ENCODE measurements at places on chromosomes 7 and 10. TPM values are rescaled to one million over a fixed set of nuclear protein-coding genes. Genes with fewer than 3 reads are reported as not detected.

The UMAD1 gene
- total RNA-seq, result 14.2 TPM

DNA sequence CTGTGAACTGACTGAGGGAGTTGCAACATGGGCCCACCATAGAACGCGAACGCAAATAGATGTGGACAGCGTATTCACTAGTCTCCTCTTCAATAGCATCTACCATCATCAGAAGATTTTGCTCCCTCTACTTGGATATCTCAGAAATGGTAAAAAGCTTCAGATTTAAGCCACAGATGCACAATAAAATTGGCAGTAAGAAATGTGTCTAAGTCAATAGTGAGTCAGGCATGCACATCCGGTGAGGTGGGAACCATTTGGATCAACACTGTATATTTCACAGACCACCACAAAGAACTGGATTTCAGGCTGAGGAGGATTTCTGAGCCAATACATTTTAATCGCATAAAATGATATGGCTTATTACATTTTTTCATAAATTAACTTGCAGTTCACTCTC is 111.5 kb upstream of the ADAM12 start:
- no peaks in the 10 kb centered on the region for H3K36me3 ChIP-seq
- no peaks in the 10 kb centered on the region for H3K4me1 ChIP-seq
- no peaks in the 10 kb centered on the region for H3K27me3 ChIP-seq
- H3K4me3 ChIP-seq, result no peak overlapping the region
- H3K27ac ChIP-seq, result no peak overlapping the region
- DNase-seq, result no peak

- H3K4me3 ChIP-seq, result no peak overlapping the region
- no peak for DNase-seq
- no peaks in the 10 kb centered on the region for H3K4me1 ChIP-seq
- H3K36me3 ChIP-seq, result no peaks in the 10 kb centered on the region
- no peak overlapping the region for H3K27ac ChIP-seq
These were observed 48.4 kb downstream of the NKX6-2 start for GRCh38 chr10:132737390-132738048.

- no peak for DNase-seq
- no peaks in the 10 kb centered on the region for H3K27me3 ChIP-seq
- no peak overlapping the region for H3K27ac ChIP-seq
- peaks cover 13% of the 10 kb centered on the region for H3K4me1 ChIP-seq
These were observed 251.4 kb downstream of the MAD1L1 start for GRCh38 chr7:1981201-1981877.

- no peak overlapping the region for H3K27ac ChIP-seq
- H3K27me3 ChIP-seq, result no peaks in the 10 kb centered on the region
- H3K4me1 ChIP-seq, result no peaks in the 10 kb centered on the region
- H3K4me3 ChIP-seq, result no peak overlapping the region
These were observed 34.2 kb upstream of the TCERG1L start for GRCh38 chr10:131345691-131346090.

- no peaks in the 10 kb centered on the region for H3K27me3 ChIP-seq
- DNase-seq, result no peak
- H3K27ac ChIP-seq, result no peak overlapping the region
- H3K36me3 ChIP-seq, result no peaks in the 10 kb centered on the region
- H3K4me3 ChIP-seq, result no peak overlapping the region
These were observed 41.6 kb downstream of the TCERG1L start for GRCh38 chr10:131269776-131270460.

DNA sequence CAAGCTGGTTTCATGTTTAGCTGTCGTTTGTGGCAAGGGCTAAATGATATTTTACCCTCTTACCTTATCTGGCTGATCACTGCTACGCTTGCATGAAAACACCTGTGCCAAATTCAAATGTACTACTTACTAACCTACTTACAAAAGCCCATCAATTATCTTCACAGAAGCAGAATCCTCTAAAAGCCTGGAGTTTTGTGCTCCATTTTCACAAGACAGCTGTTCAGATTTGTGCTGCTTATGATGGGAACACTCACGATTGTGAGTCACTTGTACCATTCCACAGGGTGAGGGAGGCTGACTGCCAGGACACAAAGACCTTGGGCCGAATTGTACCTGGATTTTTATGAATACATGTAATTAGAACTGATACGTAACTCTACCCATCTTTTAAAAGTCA is 245.0 kb upstream of the NPY start:
- no peak for DNase-seq
- H3K4me1 ChIP-seq, result peaks cover 6% of the 10 kb centered on the region
- H3K36me3 ChIP-seq, result no peaks in the 10 kb centered on the region
- H3K4me3 ChIP-seq, result no peak overlapping the region
- H3K27ac ChIP-seq, result no peak overlapping the region
- no peaks in the 10 kb centered on the region for H3K27me3 ChIP-seq

DNA sequence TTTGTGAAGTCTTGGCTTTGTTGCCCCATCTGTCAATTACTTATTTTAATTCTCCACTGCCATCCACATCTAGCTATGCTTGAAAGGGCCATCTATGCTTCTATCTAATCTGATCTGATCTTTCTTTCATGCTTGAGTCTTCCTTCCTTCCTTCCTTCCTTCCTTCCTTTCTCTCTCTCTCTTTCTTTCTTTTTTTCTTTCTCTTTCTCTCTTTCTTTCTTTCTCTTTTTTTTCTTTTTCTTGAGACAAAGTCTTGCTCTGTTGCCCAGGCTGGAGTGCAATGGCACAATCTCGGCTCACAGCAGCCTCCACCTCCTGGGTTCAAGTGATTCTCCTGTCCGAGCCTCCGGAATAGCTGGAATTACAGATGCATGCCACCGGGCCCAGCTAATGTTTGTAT is 11.3 kb downstream of the TFR2 start:
- no peak overlapping the region for H3K4me3 ChIP-seq
- DNase-seq, result no peak
- peaks cover 5% of the 10 kb centered on the region for H3K36me3 ChIP-seq
- no peaks in the 10 kb centered on the region for H3K27me3 ChIP-seq
- H3K27ac ChIP-seq, result peak overlapping the region; percentile 47

DNA sequence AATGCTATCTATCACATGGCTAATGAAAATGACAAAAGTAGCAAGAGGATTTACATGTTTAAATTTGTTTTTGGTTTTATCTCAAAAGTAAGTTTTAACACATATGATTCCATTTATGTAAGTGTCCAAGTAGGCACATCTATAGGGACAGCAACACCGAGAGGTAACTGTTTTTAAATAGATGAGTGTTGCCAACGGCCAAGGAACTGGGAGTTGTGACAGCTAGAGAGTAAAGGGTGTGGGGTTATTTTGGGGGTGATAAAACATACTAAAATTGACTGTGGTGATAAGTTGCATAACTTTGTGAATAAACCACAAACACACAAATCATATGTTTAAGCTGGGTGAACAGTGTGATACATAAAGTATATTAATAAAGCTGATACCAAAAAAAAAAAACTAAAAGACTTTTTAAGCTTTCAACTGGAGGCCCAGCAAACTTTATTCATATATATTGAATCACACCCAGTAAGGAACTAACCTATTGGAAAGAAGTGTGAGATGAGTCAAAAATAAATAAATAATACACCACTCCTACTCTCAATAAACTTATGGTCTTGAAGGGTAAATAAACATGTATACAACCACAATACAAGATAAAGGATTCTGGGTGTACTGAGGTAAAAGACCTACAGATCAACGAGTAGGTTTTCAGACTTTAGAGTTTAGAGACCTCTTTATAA is 33.0 kb downstream of the LRRC72 start:
- no peak for DNase-seq
- H3K27me3 ChIP-seq, result no peaks in the 10 kb centered on the region
- no peaks in the 10 kb centered on the region for H3K36me3 ChIP-seq
- no peak overlapping the region for H3K4me3 ChIP-seq
- H3K4me1 ChIP-seq, result peaks cover 14% of the 10 kb centered on the region

DNA sequence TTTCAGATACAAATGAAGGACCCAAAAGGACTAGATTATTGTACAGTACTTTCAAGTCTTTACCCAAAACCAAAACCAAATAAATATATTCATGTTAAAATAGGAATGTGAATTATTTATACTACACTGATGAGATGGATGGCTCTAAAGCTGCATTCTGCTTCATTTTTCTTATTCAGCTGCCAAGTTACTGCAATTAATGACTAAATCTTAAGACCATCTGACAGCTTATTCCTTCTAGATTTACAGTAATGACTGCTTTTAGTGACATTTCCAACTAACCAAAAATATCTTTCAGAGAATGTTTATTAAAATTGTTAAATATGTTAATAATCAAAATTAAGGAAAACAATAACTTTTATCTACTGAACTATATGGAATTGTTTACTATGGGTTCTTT is 20.9 kb downstream of the ENKUR start:
- no peak overlapping the region for H3K27ac ChIP-seq
- H3K27me3 ChIP-seq, result no peaks in the 10 kb centered on the region
- DNase-seq, result no peak
- no peaks in the 10 kb centered on the region for H3K36me3 ChIP-seq
- H3K4me3 ChIP-seq, result no peak overlapping the region

The CYP2C18 gene
- not detected for total RNA-seq

DNA sequence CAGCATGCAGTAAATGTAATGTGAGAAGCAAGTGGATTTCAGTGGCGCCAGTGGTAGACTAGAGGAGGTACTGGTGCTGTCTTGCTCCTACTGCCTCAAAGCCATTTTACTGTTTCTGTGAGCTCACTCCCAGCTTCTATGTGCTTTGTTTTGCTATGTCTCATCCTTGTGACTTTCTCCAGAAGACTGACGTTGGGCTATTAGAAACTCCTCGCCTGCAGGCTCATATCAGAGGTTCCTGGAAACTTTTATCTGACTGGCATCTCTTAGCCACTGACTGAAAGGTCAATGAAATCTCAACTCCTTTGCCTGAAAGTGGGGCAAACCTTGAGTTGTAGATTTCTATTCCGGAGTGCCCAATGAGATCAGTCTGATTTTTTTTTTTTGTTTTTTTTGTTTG is 66.4 kb upstream of the SORCS1 start:
- no peaks in the 10 kb centered on the region for H3K36me3 ChIP-seq
- no peak overlapping the region for H3K27ac ChIP-seq
- H3K4me1 ChIP-seq, result no peaks in the 10 kb centered on the region
- no peaks in the 10 kb centered on the region for H3K27me3 ChIP-seq

GRCh38 chr7:102286237-102287110 is at the start of gene SH2B2:
Gene SH2B2, plus strand, starts transcription at chr7:102286868. Its CDS starts 13,683 bp downstream, at chr7:102300551.
- peak within 1 kb of the TSS; percentile 53 for H3K4me3 ChIP-seq
- H3K27me3 ChIP-seq, result peaks cover 27% of the 10 kb centered on the region
- no peaks in the 10 kb centered on the region for H3K36me3 ChIP-seq
- no peak within 1 kb of the TSS for H3K27ac ChIP-seq

DNA sequence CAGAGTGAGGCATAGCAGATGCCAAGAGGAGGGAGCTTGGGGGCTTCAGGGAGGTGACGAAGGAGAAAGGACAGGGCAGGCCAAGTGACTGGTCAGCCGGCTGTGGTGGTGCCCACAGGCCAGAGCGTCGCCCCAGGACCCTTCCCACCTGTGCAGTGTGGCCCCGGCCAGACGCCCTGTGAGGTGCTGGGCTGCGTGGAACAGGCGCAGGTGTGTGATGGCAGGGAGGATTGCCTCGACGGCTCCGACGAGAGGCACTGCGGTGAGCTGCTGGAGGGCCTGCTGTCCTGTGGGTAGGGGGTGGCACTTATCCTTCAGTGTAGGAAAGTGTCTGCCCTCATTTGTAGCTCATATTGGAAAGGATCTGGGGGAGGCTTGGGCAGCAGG is 26.8 kb upstream of the ZNF467 start:
- H3K4me3 ChIP-seq, result no peak overlapping the region
- H3K36me3 ChIP-seq, result no peaks in the 10 kb centered on the region
- H3K27me3 ChIP-seq, result no peaks in the 10 kb centered on the region
- no peak for DNase-seq
- no peaks in the 10 kb centered on the region for H3K4me1 ChIP-seq
- H3K27ac ChIP-seq, result no peak overlapping the region

GRCh38 chr7:153386556-153386955 is 627.0 kb downstream of the ACTR3B start:
- no peaks in the 10 kb centered on the region for H3K27me3 ChIP-seq
- no peaks in the 10 kb centered on the region for H3K4me1 ChIP-seq
- no peaks in the 10 kb centered on the region for H3K36me3 ChIP-seq
- H3K4me3 ChIP-seq, result no peak overlapping the region

The ANXA7 gene
- total RNA-seq, result 113 TPM

DNA sequence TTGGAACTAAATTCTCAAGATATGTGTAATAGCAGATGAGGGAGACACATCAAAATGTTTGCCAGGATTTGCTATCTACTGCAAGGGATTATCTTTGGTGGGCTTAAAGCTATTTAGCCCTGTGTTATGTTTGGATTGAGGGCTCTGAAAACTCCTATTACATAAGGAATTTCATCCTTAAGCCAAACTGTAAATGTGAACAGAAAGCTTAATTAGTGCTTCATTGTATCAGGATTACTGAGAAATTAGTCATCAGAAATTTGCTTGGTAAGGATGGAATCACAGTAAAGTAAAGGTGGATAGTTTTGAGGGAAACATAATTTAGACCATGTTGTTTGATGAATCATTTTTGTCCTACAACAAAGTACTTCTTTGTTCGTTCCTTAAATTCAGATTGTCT is 8.3 kb downstream of the ANKRD7 start:
- no peaks in the 10 kb centered on the region for H3K4me1 ChIP-seq
- H3K36me3 ChIP-seq, result no peaks in the 10 kb centered on the region
- H3K27me3 ChIP-seq, result no peaks in the 10 kb centered on the region
- H3K4me3 ChIP-seq, result no peak overlapping the region
- DNase-seq, result no peak

GRCh38 chr7:98221611-98222532 is 10.6 kb downstream of the BHLHA15 start:
- peaks cover 15% of the 10 kb centered on the region for H3K4me1 ChIP-seq
- no peak for DNase-seq
- H3K36me3 ChIP-seq, result peaks cover 7% of the 10 kb centered on the region
- H3K27ac ChIP-seq, result no peak overlapping the region

- H3K27ac ChIP-seq, result no peak overlapping the region
- H3K27me3 ChIP-seq, result peaks cover 25% of the 10 kb centered on the region
- no peak for DNase-seq
These were observed 1.8 kb downstream of the TUBAL3 start for GRCh38 chr10:5402798-5403197.

The HGF gene
- not detected for total RNA-seq

The ADCYAP1R1 gene
- total RNA-seq, result not detected

The FAM13C gene
- not detected for total RNA-seq

The CDNF gene
- total RNA-seq, result 0.50 TPM

The PLXDC2 gene
- total RNA-seq, result 0.05 TPM

DNA sequence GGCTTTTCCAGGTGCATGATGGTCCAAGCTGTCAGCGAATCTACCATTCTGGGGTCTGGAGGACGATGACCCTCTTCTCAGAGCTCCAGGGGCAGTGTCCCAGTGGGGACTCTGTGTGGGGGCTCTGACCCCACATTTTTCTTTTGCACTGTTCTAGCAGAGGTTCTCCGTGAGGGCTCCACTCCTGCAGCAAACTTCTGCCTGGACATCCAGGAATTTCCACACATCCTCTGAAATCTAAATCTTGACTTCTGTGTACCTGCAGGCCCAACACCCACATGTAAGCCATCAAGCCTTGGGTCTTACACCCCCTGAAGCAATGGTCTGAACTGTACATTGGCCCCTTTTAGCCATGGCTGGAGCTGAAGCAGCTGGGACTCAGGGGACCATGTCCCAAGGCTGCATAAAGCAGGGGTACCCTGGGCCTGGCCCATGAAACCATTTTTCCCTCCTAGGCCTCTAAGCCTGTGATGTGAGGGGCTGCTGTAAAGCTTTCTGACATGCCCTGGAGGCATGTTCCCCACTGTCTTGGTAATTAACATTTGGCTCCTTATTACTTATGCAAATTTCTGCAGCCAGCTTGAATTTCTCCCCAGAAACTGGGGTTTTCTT is 86.9 kb downstream of the ZNF783 start:
- no peaks in the 10 kb centered on the region for H3K4me1 ChIP-seq
- DNase-seq, result no peak
- H3K4me3 ChIP-seq, result no peak overlapping the region
- H3K27ac ChIP-seq, result no peak overlapping the region
- peaks cover 13% of the 10 kb centered on the region for H3K27me3 ChIP-seq
- H3K36me3 ChIP-seq, result peaks cover 2% of the 10 kb centered on the region

The HECTD2 gene
- 6.8 TPM for total RNA-seq

- H3K27me3 ChIP-seq, result peaks cover 18% of the 10 kb centered on the region
- DNase-seq, result no peak
These were observed 79.9 kb downstream of the HYCC1 start for GRCh38 chr7:22934023-22934422.
